A673 (cell line): ENCODE measurements at places on chromosomes 1 and 21.

DNA sequence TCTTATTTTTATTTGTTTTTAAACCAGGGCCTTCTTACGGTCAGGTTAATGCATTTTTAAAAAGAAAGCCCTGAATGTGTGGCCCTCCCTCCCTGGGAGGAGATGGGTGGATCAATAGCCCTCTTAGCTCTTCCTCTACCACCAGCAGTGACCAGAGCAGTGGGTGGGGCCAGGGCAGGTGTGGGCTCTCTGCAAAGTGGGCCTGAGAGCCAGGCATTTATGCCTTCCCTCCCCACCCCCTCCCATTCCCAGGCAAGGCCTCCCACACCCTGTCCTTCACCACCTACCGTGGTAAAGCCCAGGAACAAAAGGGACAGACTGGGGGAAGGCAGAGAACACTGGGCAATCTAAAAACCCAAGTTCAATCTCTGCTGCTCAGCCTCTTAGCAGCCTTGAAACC is 63.9 kb downstream of the SSBP3 start:
- H3K4me1 ChIP-seq, result no peaks in the 10 kb centered on the region
- H3K27me3 ChIP-seq, result no peaks in the 10 kb centered on the region
- H3K4me3 ChIP-seq, result no peak overlapping the region
- H3K36me3 ChIP-seq, result no peaks in the 10 kb centered on the region
- DNase-seq, result no peak

DNA sequence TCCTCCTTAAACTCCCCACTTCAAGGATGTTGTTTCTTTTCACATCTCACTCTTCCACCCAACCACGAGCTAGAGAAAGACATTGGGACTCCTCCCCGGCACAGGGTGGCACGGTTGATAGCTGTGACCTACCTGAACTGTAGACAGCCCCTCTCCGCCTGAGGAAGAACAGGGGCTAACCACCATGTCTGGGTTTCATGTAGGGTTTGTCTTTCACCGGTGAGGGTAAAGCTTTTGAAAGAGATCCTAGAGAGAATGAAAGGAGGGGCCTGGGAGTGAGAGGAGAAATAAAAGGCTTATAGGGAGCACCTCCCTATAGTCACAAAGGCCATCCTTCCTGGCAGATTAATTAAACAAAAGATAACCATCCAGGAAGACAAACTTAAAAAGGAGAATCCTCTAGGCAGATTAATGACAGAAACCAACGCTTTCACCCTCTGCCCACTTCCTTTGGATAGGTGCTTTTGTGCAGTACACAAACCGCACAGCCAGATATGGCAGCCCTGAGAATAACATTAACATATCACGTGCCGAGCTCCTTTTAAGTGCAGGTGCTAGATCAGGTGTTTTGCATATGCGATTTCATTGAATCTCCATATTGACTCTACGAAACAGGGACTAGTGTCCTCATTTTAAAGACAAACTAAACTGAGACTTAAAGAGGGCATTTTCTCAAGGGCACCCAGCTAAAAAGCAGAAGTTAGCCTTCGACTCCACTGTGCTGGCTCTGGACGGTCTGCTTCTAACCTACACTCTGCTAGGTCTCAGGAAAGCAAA is 178.1 kb upstream of the RUNX1 start:
- H3K27ac ChIP-seq, result no peak overlapping the region
- no peaks in the 10 kb centered on the region for H3K36me3 ChIP-seq
- no peaks in the 10 kb centered on the region for H3K4me1 ChIP-seq
- H3K27me3 ChIP-seq, result peaks cover 6% of the 10 kb centered on the region
- H3K4me3 ChIP-seq, result no peak overlapping the region

DNA sequence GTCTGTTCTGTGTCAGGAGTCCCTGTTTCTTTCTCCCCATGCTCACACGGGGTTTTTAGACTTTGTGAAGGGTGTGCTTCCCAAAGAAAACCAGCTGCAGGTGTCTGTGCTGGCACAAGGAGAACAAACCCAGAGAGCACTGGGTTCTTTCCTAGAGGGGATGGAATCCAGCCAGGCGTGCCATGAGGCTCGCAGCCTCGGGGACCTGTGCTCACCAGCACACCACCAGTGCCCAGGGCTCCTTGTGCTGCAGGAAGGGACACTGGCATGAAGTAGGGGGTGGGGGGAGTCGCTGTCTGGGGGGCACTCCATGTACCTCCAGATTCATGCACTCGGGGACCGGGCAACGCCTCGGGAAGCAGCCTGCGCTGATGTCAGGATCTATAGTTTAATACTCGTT is 57.9 kb downstream of the AGPAT3 start:
- no peaks in the 10 kb centered on the region for H3K36me3 ChIP-seq
- H3K4me3 ChIP-seq, result no peak overlapping the region
- DNase-seq, result no peak
- peaks cover 23% of the 10 kb centered on the region for H3K4me1 ChIP-seq
- no peaks in the 10 kb centered on the region for H3K27me3 ChIP-seq
- peak overlapping the region; percentile 60 for H3K27ac ChIP-seq

DNA sequence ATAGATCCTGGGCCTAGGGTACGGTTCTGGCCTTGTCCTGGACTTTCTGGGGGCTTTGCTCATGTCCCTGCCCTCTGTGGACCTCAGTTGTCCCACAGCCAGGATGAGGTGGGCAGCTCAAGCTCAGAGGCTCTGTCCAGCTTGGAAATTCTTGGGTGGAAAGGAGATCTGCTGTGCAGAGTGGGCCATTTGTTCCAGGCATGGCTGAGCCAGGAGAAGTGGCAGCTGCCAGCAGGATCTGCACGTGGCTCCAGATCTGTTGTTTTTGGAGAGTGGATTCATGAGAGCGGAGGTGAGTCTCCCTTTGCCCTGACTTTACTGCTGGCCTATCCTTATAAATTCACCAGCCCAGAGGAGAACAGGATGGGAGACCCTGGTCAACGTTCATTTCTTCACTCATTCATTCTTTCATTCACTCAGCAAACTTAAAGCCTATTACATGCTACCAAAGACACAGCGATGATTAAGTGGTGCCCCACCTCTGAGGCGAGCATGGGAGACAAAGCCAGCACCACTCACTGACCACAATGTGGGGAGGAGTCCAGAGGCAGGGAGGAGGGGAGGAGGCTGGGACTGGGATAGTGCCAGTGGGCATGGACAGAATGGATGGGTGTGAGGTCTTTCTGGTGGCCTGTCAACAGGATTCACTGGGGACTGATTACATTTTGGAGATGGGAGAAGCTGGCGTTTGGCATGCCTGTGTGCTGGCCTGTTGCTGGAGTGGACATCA is 205.1 kb downstream of the TRABD2B start:
- peaks cover 14% of the 10 kb centered on the region for H3K27me3 ChIP-seq
- no peaks in the 10 kb centered on the region for H3K4me1 ChIP-seq
- no peak for DNase-seq
- H3K36me3 ChIP-seq, result no peaks in the 10 kb centered on the region
- no peak overlapping the region for H3K4me3 ChIP-seq

- no peak for DNase-seq
- no peaks in the 10 kb centered on the region for H3K36me3 ChIP-seq
- H3K4me3 ChIP-seq, result no peak overlapping the region
- no peak overlapping the region for H3K27ac ChIP-seq
Observed at GRCh38 chr21:44010429-44010828, 1.7 kb upstream of the TRAPPC10 start.

DNA sequence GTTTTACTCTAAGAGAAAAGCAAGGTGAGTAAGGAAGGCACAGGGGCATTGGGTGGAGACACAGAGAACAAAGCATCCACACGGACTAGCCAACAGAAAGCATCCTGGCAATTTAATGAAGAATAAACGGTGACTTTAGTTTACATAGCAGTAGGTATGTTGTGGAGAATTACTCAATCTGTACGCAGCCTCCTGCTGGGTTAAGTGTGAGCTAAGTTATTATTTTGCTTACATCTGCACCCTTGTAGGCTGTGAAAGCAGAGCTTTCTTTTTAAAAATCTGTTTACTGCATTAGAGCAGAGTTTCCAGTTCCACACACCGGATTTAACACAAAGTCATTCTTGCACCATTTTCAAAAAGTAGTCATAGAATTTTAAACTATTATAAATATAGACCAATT is 144.5 kb downstream of the AKT3 start:
- no peaks in the 10 kb centered on the region for H3K4me1 ChIP-seq
- H3K4me3 ChIP-seq, result no peak overlapping the region
- H3K36me3 ChIP-seq, result no peaks in the 10 kb centered on the region
- H3K27me3 ChIP-seq, result no peaks in the 10 kb centered on the region
- DNase-seq, result no peak

DNA sequence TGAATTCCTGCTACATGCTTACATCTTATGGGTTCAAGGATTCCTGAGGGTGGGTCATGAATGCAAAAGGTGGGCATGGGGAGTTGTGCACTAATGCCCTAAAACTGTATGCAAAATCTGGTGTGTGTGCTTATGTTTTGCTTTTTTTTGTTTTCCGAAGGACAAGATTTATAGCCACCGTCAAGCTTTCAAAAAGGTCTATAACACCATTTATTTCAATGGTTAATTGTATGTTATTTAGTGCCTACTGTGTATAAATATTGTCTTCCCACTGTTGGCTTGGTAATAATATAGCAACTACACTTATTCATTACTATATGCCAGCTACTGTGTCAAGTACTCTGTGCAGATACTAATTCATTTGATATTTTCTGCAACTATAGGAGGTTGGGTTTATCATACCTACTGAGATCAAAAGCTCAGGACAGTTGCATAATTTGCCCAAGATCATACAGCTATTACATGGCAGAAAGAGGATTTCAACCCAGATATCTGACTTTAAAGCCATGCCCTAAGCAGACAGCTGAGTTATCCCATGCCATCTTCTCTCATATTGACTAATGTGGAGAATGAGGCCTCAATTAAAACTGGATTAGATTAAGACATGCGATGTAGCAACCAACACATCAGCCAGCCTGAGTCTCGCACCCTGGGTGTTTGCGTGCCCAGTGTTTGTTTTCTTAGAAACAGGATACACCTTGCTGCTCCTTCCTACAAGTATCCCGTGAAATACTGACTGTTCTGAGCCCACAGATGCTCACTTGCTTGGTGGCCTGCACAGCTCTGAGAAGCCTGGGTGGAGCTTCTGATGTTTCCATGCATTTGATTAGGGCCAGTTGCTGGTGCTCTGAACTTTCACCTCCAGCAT is 34.6 kb downstream of the GADD45A start:
- H3K36me3 ChIP-seq, result no peaks in the 10 kb centered on the region
- H3K27ac ChIP-seq, result no peak overlapping the region
- DNase-seq, result no peak
- H3K4me1 ChIP-seq, result peaks cover 42% of the 10 kb centered on the region
- no peak overlapping the region for H3K4me3 ChIP-seq

- no peak overlapping the region for H3K4me3 ChIP-seq
- H3K4me1 ChIP-seq, result peaks cover 8% of the 10 kb centered on the region
- H3K27me3 ChIP-seq, result no peaks in the 10 kb centered on the region
- DNase-seq, result no peak
Observed at GRCh38 chr1:1275836-1276235, 2.2 kb upstream of the UBE2J2 start.

GRCh38 chr1:231420299-231420958 is 1.7 kb downstream of the EGLN1 start:
- DNase-seq, result peak; percentile 30
- no peaks in the 10 kb centered on the region for H3K27me3 ChIP-seq
- peak overlapping the region; percentile 80 for H3K27ac ChIP-seq
- H3K36me3 ChIP-seq, result no peaks in the 10 kb centered on the region

- H3K4me3 ChIP-seq, result no peak overlapping the region
- no peak overlapping the region for H3K27ac ChIP-seq
- H3K4me1 ChIP-seq, result no peaks in the 10 kb centered on the region
- DNase-seq, result no peak
- no peaks in the 10 kb centered on the region for H3K27me3 ChIP-seq
Observed at GRCh38 chr1:103517380-103518047, 8.0 kb upstream of the RNPC3 start.

DNA sequence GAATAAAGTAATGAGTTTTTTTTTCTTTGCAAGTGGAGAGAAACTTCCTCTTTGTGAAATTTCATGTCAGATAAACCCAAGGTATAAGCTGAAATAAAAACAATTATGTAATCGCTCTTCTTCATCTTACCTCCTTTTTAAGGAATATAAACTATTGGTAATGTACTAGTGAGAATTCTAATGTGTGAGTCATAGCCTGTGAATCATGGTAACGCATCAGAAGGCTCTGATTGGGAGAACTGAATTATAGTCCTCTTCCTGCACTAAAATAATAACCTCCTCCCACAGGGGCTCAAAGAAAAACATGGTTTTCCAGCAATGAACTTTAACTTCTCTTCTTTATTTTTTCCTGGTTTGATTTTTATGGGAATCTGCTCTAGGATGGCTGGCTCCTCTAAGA is 57.1 kb upstream of the COX20 start:
- no peaks in the 10 kb centered on the region for H3K4me1 ChIP-seq
- no peak overlapping the region for H3K27ac ChIP-seq
- peak; percentile 53 for DNase-seq
- no peak overlapping the region for H3K4me3 ChIP-seq
- no peaks in the 10 kb centered on the region for H3K27me3 ChIP-seq
- H3K36me3 ChIP-seq, result no peaks in the 10 kb centered on the region

- no peaks in the 10 kb centered on the region for H3K27me3 ChIP-seq
- peak; percentile 87 for DNase-seq
- H3K4me1 ChIP-seq, result peaks cover 10% of the 10 kb centered on the region
- no peaks in the 10 kb centered on the region for H3K36me3 ChIP-seq
Observed at GRCh38 chr1:9874959-9875635, 35.0 kb downstream of the CTNNBIP1 start.

DNA sequence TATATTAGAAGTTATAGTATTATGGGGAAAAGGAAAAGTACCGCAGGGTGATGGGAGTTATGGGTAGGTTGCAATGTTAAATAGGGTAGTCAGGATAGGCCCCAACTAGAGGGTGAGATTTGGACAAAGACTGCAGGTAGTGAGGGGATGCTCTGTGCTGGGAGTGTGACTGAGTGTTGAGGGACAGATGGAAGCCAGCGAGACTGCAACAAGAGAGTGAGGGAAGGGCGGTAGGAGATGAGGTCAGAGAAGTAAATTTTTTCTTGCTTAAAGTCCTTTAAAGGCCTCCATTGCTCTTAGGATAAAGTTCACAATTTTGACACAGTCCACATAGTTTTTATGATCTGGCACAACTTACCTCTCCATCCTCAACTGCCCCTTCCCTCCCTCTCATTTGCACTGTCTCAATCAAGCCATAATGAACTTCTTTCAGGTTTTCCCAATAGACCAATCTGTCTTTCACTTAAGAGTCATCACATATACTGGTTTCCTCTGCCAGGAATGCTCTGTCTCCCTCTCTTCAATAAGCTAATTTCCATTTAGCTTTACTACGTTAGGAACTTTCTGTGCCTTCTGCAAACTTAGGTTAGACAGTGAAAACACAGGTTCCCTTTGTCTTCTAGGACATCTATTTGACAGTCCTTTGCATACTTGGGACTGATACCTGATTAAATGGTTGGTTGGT is 237.7 kb upstream of the CACYBP start:
- DNase-seq, result no peak
- no peak overlapping the region for H3K4me3 ChIP-seq

DNA sequence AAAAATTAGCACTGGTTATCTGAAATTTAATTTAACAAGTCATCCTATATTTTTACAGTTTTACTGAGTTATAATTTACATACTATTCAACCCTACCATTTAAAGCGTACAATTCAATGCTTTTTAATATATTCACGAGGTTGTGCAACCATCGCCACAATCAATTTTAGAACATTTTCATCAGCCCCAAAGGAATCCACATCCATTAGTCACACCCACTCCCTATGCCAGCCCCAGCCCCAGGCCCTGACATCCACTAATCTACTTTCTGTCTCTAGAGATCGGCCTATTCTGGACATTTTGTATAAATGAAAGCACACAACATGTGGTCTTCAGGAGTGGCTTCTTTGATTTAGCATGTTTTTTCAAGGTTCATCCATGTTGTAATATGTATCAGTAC is 134.7 kb downstream of the PSMG1 start:
- no peaks in the 10 kb centered on the region for H3K36me3 ChIP-seq
- peak; percentile 51 for DNase-seq
- H3K4me3 ChIP-seq, result no peak overlapping the region
- no peaks in the 10 kb centered on the region for H3K27me3 ChIP-seq

- H3K36me3 ChIP-seq, result no peaks in the 10 kb centered on the region
- peak overlapping the region; percentile 89 for H3K4me3 ChIP-seq
- no peaks in the 10 kb centered on the region for H3K27me3 ChIP-seq
Observed at GRCh38 chr1:18900303-18900841, 2.0 kb downstream of the ALDH4A1 start.
